ENCODE measurements at places on chromosomes 12 and 14.

DNA sequence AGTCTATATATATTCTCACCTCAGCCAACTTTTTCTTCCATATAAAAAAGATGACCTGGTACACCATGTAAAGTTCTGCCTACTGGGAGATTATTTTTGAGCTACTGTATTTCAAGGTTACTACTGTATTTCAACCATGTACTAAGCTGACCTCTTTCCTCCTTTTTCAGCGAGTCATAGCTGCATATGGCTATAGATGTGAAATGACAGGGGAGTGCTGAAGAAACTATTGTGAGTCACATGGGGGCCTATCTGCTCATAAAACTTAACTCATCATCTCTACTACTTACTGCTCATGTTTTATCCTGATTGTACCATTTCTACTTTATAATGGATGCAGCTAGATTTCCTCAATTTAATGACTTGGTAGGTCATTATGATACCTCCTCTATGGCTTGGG, 571.4 kb upstream of the ATP2B1 start:
- DNase-seq: no peak

- no peak for DNase-seq
Measured at GRCh38 chr14:68806526-68807147, 13.8 kb upstream of the ZFP36L1 start.

DNA sequence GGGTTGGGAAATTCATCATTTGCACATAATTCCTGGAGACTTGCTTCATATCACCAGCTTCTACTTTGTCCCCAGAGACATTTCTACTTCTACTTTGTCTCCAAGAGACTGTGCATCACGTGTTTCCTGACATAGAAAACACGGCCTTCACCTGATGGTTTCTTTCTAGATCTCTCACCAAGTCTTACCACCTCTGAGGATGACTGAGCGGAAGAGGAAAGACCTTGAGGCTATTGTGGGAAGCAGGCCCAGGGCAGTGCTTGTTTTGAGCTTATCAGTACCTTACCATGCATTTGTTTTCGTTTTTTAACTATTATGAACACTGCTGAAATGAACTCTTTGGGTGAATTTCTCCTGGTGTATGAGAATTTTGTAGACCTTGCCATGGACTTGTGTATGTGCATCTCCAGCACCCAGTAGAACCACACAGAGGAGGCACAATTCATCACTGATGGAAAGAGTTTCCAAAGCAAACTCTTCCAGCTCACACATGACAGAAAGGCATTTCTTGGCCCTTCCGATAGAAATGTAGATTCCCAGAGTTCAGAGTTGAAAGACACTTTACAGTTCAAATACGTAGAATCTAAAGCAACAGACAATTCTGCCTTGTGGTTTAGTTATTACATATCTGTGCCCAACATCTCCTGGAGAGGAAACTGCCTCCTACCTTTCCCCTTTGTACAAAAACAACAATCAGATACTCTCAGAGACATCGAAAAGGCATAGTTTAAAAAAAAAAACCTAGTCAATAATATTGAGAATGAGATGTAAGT, 434.7 kb downstream of the FUT8 start:
- DNase-seq: no peak

DNA sequence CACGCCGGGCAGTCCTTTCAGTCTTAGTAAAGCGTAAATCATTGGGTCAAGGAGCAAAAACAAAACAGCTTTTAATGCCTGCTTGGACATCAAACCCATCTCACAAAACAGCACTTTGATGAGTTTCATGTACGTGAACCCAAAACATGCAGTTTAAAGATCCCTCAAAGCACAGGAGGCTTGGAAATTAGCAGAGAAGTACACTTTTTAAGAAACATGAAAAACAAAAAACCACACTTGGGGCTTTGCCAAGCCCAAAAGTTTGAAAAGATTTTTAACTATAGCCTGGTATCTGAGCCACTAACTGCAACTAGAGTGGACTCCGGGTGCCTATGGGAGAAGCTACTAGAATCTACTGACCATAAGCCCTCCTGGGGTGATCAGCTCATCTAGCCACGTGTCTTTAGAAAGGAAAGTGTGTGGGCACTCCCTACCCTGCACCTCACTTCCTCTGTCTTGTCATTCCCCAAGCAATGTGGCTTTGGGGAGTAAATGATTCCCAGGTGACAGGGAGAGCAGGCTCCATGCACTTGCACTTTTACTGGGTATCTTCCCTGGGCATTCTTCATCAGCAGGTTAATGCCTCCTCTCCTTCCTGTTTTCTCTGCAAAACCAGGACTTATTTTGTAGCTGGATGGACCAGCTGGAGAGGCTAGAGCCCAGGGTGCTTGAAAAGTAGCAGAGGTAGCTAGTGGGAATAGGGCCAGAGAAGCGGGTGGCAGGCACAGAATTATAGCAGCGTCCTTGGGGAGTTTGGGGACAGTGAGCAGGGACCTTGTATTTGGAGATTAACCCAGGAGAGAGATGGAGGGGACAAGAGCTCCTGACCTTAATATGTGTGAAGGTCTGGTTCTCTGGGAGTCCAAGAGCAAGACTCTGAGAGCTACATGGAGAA, 339.3 kb downstream of the BCL11B start:
- DNase-seq: no peak

DNA sequence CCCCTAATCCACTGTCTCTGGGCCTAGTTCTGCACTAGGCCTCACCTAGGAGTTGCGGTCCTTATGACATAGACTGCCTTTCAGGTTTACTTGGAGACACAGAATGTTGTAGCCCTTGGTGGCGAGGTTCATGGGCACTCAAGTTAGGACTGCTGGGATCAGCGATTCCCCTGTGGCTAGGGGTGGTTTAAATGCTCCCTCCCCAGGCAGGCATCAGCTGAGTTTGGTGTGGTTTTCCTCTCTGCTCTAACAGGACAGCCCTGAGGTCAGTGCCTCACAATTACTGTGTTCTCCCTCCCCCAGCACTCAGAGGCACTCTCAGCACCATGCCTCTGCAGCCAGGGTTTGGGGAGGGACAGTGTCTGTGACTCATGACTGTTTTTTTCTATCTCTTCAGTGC, 22.2 kb upstream of the RDH16 start:
- DNase-seq: no peak

DNA sequence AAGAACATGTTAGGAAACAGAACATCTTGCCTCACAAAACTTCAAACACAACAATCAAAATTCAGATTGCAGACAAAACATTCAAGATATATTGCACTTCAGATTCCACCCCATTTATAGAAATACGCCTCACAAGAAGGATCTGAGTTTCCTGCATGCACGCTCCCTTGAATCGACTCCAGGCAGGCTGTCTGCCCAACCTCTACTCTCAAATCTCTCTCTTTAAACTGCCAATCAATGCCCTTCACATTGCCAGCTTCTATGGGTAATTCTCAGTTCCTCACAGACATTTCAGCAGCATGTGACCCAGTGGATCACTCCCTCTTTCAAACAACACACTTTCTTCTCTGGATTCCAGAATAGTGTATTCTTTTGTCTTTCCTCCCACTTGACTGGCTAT, 184.1 kb downstream of the PRKD1 start:
- no peak for DNase-seq

DNA sequence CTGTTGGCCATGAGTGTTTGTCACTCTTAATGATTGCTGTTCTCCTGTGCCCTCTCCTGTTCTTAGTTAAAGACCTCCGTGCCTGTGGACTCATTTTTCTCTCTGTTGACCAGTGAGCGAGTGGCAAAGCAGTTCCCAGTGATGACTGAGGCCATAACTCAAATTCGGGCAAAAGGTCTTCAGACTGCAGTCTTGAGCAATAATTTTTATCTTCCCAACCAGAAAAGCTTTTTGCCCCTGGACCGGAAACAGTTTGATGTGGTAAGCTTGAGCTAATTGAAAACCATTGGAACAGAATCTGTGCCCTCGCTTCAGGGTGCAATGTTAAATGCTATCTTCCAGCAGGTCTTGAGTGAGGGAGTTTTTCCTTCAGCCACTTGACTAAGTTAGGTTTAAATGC, 19.8 kb downstream of the ACAD10 start:
- no peak for DNase-seq

DNA sequence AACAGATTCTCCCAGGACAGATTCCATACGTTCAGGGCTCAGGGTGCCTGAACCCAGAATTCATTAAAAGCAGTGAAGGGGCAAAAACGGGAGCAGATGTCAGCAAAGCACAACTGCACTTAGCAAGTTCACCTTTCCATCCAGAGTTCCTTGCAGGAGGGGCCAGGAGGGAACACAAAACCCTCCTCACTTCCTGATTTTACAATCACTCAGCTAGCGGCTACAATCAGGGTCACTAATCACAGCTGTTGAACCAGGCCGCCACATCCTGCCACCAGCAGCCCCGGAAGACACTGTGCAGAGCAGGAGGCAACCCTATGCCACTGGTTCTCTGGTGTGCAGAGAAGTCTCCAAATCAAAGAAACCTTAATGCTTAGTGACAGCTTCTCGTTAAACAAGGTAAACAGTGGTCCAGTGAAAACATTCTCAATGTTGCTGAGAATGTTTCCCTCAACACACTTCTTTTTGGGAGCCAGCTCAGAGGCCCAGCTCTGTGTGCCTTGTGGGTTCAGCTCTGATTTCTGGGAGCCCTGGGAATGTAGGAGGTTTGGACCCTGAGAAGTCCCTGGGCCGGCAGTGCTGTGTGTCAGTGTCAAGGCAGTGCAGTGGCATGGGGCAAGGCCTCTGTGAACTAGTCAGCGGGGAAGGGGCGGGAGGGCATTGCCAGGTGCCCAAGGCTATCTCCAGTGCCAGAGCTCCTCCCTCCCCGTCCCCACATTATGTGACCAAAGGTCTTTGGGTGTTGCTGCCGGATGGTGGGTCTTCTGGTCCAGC, 54.5 kb downstream of the VCPKMT start:
- DNase-seq: peak; percentile 57

GRCh38 chr12:18837505-18837904, 99.6 kb downstream of the CAPZA3 start:
- DNase-seq: no peak

- DNase-seq: no peak
Measured at GRCh38 chr12:97235102-97235501, 227.5 kb upstream of the RMST start.

- DNase-seq: no peak
Measured at GRCh38 chr12:87953256-87953860, 75.8 kb downstream of the C12orf50 start.

GRCh38 chr12:124622331-124622730, 54.9 kb upstream of the NCOR2 start:
- DNase-seq: no peak

DNA sequence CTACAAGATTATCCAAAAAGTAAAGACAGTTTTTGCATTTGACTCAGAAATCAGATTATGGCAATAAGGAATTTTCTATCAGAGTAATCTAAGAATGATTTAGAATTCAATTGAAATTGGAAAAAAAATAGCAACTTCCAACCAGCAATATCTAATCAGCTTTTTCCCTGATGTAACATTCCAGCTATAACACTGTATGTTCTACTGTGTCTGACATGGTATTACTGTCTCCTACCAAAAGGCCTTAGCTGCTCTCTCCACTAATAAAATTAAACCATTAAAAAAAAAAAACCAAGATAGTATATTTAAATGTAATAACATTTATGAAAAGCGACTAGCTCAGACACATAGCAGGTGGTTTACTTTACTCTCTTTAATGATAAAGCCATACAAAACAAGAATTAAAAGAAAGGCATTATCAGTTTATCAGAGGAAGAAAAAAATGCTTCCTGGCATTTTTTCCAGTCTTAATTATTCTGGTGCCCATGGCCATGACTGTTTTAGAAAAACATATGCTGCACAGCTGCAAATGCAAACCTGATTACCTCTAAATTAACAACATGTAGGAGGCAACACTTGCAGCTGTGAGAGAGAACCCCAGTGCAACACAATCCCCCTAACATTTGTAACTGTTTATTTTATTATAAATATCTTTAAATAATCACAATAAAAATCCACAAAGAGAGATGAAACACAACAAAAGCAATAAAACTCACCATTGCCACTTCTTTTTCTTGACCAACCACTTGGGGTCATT, 28.8 kb downstream of the PHLDA1 start:
- DNase-seq: no peak

DNA sequence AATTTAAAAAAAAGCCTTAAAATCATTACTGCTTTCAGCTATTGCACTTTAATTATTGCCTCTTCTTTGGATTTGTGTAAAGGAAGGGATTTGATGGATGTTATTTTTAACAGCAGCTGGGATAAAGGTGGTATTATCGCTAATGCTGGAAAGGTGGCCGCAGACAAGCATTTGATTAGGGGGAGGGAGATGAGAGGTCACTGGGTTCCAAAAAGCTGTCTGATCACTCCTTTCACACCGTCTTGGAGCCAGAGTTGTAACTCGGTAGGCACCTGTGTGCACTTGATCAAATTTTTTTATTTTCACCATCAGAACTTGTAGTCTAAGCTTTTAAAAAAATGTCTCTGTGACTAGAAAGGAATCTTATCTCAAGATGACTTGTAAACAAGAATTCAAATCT, 99.8 kb downstream of the AKAP6 start:
- no peak for DNase-seq

- DNase-seq: no peak
Measured at GRCh38 chr12:132314516-132315233, 14.7 kb downstream of the GALNT9 start.

All from upper lobe of left lung (tissue), 6 donors.